ENCODE measurements at places on chromosomes 5 and 9.

- DNase-seq = no peak
Observed at GRCh38 chr5:150780816-150781221, 2.3 kb downstream of the SMIM3 start.

GRCh38 chr5:156339139-156339841 lies 12.3 kb downstream of the SGCD start:
- DNase-seq = no peak

DNA sequence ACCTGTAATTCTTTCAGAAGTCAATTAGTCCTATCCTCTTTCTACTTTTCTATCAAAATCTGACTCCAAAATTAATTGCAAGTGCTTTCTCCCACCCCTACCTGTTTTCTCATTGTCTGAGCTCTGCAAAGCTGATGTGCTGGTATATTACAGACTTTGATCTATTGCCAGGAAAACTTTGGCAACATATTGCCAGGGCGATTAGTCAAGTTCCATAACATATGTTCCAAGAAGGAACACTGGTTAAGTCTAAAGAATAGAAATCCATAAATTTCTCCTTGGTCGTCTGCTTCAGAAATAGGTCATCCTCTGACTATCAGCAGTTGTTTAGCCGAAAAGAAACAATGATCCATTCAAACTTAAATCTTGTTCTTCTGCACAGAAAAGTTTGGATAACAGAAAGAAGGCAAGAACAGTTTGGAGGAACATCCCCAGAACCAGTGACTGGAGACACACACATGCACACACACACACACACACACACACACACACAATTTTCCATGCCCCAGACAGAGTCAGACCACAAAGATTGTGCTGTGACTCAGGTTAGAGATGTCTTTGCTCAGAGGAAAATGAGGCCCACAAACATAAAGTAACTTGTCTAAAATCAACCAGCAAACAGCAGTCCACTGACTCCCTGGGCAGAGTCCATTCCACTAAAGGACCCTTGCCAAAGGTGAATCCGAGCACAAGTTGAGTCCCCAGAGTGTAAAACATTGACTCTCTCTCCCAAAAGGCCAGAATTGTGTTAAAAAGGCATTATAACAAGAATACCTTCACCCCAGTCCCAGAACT lies 202.1 kb downstream of the DEPDC1B start:
- no peak for DNase-seq

- DNase-seq = no peak
Observed at GRCh38 chr5:123722451-123722850, 210.5 kb downstream of the CSNK1G3 start.

DNA sequence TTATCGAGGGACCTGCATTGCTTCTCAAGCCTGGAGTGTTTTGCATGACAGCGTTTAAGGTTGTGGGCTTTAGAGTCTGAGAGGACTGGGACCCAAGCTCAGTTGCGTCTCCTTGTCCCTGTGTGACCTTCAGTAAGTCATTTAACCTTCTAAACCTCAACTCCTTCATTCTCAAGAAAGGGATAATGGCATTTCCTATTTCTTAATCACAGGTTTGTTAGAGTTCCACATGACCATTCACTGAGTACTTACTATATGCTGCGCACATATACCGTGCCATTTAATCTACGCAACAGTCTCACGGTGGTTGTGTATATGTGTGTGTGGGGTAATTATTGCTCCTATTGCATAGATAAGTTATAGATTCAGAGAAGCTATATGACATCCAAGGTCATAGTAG lies 76.3 kb downstream of the MACROH2A1 start:
- no peak for DNase-seq

DNA sequence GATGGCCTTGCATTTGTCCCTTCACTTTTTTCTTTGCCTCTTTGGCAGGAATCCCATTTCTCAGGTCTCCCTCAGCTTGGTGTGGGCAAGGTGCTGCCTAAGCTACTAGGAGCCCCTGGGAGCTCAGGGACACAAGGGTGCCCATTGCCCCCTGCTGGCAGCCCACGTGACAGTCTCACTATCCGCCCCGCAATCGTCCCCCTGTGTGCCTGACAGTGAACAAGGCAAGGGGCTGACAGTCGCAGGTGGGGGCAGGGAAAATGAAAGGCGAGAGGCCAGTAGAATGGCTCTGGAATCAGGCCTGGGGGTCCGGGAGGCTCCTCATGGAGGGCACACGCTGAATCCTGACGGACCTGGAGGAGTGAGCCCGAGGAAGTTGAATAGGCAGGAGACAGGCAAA lies 2.0 kb upstream of the PCDH12 start:
- no peak for DNase-seq
